Lung microvascular endothelial cell (primary cell): ENCODE measurements at places on chromosomes 1 and 21. TPM values are rescaled to one million over a fixed set of nuclear protein-coding genes. Genes with fewer than 3 reads are reported as not detected.
A peak's percentile ranks its signal among the peaks of the same experiment; 100 is the strongest.

- DNase-seq, result no peak
These were observed 4.0 kb upstream of the CDA start for GRCh38 chr1:20584890-20585289.

- peak; percentile 27 for DNase-seq
These were observed 4.0 kb downstream of the TOMM40L start for GRCh38 chr1:161229896-161230295.

GRCh38 chr1:8472668-8473067, 154.8 kb downstream of the SLC45A1 start:
- no peak for DNase-seq

DNA sequence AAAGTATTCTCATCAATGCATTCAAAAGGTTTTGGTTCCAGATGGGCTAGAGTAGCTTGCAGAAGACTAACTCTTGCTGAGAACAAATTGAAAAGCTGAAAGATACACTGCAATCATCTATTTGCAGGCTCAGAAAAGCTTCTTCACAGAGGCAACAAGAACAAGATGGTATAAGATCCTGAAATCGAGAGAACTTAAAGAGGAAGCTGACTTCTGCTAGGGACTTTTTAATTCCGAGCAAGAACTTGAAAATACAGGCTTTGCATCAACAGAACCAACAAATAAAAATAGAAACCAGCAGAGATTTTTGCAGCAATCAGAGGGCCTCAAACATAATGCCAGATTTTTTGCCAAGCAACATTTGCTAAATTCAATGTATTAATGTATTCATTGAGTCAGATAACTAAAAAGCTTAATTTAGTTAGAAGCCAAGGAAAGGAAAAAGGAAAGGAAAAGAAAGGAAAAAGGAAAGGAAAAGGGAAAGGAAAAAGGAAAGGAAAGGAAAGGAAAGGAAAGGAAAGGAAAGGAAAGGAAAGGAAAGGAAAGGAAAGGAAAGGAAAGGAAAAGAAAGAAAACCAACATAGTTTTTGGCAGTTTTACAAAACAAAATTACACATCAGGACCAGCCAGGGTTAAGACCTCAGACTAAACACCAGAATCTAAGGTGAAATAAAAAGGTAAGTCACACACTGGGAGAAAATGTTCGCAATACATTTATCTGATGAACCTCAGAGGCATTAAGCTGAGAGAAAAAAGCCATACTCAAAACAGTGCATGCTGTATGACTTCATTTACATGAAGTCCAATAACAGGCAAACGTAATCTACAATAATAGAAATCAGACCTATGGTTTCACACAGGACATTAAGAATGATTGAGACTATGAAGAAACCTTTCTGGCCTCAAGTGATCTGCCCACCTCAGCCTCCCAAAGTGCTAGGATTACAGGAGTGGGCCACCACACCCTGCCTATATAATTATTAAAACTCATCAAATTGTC, 42.6 kb downstream of the FAF1 start:
- DNase-seq, result no peak

- no peak for DNase-seq
These were observed 71.1 kb upstream of the GOLT1A start for GRCh38 chr1:204284929-204285328.

DNA sequence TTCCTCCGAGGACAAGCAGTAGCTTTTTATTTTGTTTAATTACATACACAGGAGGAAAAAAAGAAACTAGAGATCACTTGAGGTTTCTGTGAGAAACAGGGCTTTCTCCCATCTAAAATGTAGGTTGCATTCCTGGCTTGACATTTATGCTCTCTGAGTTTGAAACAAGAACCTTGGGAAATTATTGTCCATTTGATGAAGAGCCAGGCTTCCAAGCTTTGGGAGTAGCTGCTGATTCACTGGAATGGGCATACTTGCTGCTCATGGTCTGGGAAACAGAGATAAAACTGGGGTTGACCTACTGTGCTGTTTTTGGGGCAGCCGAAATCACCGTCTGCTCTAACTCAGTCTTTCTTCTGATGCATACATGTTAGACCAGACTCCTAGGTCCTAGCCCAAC, 165.4 kb downstream of the MIS18A start:
- DNase-seq, result no peak

DNA sequence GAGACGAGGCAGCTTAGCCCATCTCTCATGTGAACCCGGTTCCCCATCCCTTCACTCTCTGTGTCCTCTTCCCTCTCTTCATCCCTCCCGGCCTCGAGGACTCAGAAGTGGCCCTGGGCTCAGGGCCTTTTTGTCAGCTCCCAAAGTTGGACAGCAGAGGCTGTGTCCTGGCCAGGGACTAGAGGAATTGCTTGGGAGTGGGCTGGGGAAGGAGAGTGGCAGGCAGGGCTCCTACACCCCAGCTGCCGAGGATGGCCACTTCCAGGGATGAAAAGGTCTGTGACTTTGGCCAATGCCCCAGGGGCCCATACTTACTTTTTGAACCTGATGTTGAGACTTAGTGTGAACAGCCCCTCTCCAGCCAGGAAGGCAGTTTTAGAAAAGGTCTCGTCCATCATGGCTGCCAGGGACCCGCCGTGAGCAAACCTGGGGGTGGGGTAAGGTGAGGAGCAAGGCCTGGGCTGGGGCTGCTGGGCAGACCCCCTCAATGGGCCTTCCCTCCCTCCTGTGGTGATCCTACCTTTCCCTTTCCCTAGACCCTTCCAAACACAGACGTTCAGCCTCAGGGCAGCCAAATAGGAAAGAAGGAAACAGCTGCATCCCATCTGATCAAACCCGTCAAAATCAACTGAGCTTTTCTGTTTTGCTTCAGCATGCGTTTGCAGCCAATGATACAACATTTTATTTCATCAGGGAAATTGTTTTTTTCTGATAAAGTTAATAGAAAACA, 5.5 kb downstream of the THEM5 start:
- peak; percentile 70 for DNase-seq

The EEIG2 gene
- 1.5 and 1.8 TPM in 2 replicates for total RNA-seq

The TNFSF4 gene
- total RNA-seq, result 1.4 and 7.0 TPM in 2 replicates

The SMIM11 gene
- total RNA-seq, result 4.0 and 6.1 TPM in 2 replicates
